Endothelial cell (in vitro differentiated cells): ENCODE measurements at places on chromosomes 5 and 9.

- no peak for DNase-seq
Measured at GRCh38 chr5:95838001-95838520, 15.5 kb upstream of the GLRX start.

DNA sequence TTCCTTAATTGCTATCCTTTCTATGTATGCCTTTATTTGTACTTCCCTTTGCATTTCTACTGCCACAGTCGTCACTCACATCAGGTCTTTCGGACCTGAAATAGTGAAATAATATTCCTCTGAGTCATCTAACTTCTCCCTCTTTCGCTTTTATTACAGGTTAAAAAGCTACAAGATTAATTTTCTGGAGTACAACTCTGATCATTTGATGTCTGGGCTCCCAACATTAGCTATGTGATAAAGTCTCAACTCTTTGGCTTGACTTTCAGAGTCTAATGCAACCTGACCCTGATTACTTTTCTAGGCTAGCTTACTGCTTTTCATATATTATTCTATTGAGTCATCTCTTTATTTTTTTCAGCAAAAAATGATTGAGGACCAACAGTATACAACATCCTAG is 638.8 kb upstream of the WWC1 start:
- DNase-seq = no peak

GRCh38 chr9:37784291-37784615 is 611 bp downstream of the EXOSC3 start:
- DNase-seq = no peak

- DNase-seq = no peak
Measured at GRCh38 chr5:152177626-152178349, 227.3 kb downstream of the NMUR2 start.

DNA sequence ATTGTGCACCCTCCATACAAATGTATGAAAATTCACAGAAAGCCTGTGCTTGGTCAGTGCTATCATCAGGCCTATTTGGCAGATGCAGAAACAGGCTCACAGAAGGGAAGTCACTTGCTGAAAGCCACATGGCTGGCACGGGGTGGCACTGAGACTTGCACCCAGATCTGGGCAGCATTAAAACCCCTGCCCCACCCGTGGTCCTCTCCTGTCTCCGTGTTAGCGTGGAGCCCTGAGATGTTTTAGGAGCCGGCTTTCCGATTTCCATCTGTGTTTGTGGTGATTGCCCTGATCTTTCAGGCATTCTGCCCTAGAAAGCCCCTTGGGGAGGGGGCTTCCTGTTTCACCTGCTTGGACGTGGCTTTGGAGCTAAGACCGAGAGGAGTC is 102.2 kb upstream of the IER5L start:
- no peak for DNase-seq

GRCh38 chr9:76651119-76651705 is 113.0 kb upstream of the PCA3 start:
- DNase-seq = no peak

- no peak for DNase-seq
Measured at GRCh38 chr5:11622785-11623184, 281.5 kb downstream of the CTNND2 start.
